Posterior cingulate gyrus (tissue), 11 donors: ENCODE measurements at places on chromosomes 1 and 21.

- no peak for DNase-seq
Measured at GRCh38 chr1:4214826-4215225, 314.8 kb upstream of the C1orf174 start.

- DNase-seq = no peak
Measured at GRCh38 chr1:184813528-184814089, 59.0 kb upstream of the EDEM3 start.

- DNase-seq = no peak
Measured at GRCh38 chr1:10939654-10940450, 72.6 kb upstream of the TARDBP start.

GRCh38 chr1:13763991-13764390 lies 64.0 kb downstream of the PRDM2 start:
- DNase-seq = no peak

- DNase-seq = no peak
Measured at GRCh38 chr1:60108196-60108595, 34.6 kb upstream of the C1orf87 start.

- DNase-seq = no peak
Measured at GRCh38 chr1:35505911-35506798, 51.0 kb downstream of the KIAA0319L start.

DNA sequence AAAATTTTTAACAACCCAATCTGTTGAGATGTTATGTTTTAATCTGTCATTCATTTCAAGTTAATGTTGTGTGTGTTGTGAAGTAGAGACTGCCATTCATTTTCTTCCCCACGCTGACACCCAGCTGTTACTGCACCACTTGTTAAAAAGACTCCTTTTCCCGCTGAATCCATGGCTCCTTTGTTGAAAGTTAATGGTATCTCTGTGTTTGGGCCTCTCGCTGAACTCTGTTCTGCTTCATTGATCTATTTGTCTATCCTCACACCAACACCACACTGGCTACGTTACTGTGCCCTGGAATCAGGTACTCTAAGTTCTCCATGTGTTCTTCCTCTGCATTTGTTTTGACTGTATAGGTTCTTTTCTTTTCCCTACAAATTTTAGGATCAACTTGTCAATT lies 58.2 kb downstream of the PDE9A start:
- DNase-seq = no peak

GRCh38 chr1:35394386-35394785 lies 125.9 kb downstream of the ZMYM4 start:
- no peak for DNase-seq

DNA sequence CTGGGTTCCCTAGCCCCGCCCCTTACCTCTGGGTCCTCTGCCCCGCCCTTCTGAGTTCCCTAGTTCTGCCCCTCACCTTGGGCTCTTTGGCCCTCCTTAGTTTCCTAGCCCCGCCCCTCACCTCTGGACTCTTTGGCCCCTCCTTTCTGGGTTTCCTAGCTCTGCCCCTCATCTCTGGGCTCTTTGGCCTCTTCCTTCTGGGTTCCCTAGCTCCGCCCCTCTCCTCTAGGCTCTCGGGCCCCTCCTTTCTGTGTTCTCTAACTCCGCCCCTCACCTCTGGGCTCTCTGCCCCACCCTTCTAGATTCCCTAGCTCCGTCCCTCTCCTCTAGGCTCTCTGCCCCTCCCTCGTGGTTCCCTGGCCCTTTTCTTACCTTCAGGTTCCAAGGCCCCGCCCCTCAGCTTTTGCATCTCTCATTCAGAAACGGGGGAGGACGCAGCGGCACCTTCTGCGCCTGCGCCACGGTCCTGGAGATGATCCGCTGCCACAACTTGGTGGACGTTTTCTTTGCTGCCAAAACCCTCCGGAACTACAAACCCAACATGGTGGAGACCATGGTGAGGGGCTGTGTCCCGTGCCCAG lies 88.5 kb downstream of the PTPRU start:
- DNase-seq = no peak

- DNase-seq = no peak
Measured at GRCh38 chr1:175034775-175035174, 11.6 kb upstream of the MRPS14 start.

DNA sequence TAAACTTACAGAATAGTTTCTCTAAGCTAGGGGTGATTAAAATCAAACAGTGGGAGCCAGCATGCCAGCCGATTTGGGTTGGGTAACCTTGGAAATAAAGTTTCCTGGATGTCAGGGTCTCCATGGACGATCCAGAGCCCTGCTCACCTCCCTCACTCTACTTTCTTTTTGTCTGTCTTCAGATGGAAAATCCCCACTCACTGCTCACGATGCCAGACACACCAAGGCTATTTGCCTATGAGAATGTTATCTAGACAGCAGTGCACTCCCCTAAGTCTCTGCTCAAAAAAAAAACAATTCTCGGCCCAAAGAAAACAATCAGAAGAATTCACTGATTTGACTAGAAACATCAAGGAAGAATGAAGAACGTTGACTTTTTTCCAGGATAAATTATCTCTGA lies 13.9 kb downstream of the SLAMF7 start:
- DNase-seq = no peak

GRCh38 chr1:36322786-36323635 lies 434 bp downstream of the EVA1B start:
- peak; percentile 77 for DNase-seq

- DNase-seq = no peak
Measured at GRCh38 chr1:186828611-186829454, at the start of gene PLA2G4A. TSS of gene PLA2G4A (plus strand) at chr1:186828949. CDS start at chr1:186854355, 25,406 bp downstream.

- no peak for DNase-seq
Measured at GRCh38 chr1:180953291-180954004, 40.8 kb downstream of the KIAA1614 start.

DNA sequence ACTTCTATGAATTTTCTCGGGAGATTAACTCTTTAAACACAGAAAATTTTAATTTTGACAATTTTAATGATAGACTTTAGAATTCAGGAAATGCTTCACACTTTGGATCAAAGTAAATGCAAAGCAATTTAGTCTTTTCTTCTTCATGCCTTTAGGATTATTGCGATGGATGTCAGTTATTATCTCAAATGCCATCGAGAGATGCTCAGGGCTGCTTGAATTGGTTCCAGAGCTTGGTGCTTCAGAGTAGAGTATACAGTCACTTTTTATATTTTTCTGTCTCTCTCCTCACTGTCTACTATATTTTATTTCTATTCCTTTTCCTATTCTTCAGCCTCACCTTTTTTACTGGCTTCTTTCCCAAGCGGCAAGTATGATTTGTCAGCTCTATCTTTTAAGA lies 59.2 kb downstream of the C1orf21 start:
- DNase-seq = no peak

DNA sequence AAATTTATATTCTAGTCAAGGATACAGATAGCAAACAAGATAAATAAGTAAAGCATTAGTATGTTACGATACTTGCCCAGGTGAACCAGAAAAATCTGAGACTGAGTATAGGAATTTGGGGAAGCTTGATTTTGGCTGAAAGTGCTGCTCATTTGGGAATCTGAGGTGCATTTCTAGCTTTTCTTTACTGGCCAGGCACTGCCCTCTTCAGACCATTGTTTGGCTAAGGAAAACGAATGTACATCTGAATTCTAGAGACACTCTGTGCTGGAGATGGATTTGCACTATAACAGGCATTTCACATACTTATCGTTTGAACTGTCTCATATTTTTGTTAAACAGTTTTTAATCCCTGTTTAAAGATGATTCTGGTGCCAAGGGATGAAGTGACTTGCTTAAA lies 23.4 kb downstream of the ARID1A start:
- DNase-seq = no peak

GRCh38 chr1:8325771-8326170 lies 7.9 kb downstream of the SLC45A1 start:
- no peak for DNase-seq

DNA sequence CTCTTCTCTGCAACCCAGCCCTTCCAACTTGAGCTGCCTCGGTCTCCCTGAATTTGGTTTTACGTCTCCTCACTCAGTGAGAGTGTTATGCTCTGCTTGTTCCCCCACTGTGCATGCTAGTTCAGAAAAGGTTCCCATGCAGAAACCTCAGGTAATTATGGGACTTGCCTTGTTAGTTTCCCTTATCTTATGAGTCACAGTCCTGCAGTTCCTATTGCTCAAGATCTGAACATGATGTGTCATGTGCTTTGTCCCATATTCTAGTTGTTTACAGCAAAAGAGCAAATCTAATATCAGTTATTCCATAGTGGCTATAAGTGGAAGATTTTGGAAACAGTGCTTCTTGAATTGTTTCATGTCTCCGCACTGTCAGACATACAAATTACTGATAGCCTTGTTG lies 74.4 kb downstream of the DUSP10 start:
- DNase-seq = no peak

DNA sequence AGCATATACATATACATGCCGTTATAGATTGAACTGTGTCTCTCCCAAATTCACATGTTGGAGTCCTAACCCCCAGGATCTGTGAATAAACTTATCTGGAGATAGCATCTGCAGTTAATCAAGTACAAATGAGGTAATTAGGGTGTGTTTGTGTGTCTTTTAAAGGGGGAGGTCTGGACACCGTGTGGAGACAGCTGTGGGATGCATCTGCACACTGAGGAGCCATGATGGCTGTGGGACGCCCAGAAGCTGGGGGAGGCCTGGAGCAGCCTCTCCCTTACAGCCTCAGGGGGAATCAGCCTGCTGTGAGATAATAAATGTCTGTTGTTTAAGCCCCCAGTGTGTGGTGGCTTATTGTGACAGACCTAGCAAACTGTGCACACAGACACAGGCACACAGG lies 51.8 kb upstream of the COL18A1 start:
- no peak for DNase-seq

DNA sequence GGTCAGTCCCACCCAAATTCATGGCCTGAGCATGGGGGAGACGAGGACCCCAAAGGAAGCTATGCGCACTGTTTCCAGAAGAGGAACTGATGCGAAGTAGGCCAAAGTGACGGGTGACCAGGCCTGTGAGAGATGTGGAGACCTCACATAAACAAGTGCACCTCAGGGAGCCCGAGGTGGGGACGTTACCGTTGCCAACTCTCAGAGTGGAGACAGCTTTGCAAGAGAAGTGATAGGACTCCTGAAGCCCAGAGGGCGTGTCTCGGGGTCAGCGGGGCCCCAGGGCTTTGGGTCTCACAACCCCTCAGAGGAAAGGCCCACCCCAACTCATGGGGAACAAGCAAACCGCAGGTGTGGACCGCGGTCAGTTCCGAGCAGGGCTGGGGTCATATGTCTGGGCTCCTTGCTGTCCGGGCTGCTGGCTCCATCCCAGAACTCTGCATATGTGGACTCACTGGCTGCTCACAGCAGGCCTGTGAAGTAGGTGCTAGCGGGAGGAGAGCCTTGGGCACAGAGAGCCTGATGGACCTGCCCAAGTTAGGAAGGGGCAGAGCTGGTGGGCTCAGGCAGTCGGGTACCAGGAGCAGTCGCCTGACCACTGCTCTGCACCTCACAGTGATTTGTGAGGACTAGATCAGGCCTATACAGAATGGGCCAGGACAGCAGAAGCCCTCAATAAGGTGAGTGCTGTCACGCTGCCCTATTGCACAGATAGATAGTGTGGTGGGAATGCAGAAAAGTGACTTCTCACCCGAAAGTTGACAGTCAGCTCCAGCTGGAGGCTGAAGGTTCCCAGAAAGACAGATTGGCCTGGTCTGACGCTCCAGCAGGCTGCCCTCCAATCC lies 26.2 kb downstream of the STUM start:
- DNase-seq = no peak

GRCh38 chr1:10232163-10232562 lies 21.8 kb downstream of the KIF1B start:
- DNase-seq = no peak

DNA sequence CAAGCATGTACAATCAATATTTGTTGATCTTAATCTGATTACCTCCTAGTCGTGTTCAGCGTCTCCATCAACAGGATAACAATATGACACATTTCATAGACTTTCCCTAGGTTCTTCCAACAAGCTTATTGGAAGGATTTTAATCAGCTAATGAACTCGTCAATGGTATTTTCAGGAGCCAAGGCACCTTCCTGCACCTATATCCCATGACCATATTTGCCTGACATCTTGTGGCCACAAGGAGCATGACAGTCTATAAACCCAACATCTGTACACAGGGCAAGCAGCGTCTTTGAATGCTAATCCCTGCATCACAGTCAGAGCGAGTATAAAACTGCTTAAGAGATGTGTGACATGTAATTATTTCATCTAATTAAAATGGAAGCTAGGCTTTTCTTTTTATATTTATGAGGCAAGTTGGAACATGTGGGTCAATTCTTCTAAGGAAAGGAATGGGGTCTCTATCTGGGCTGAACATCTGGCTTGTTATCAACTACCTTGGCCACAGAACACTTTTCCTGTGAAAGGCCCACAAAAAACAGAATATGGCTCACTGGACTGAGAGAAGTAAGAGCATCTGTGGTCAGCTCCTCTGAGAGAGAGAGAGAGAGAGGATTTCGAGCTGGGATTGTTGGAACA lies 388.8 kb downstream of the NTNG1 start:
- DNase-seq = no peak

DNA sequence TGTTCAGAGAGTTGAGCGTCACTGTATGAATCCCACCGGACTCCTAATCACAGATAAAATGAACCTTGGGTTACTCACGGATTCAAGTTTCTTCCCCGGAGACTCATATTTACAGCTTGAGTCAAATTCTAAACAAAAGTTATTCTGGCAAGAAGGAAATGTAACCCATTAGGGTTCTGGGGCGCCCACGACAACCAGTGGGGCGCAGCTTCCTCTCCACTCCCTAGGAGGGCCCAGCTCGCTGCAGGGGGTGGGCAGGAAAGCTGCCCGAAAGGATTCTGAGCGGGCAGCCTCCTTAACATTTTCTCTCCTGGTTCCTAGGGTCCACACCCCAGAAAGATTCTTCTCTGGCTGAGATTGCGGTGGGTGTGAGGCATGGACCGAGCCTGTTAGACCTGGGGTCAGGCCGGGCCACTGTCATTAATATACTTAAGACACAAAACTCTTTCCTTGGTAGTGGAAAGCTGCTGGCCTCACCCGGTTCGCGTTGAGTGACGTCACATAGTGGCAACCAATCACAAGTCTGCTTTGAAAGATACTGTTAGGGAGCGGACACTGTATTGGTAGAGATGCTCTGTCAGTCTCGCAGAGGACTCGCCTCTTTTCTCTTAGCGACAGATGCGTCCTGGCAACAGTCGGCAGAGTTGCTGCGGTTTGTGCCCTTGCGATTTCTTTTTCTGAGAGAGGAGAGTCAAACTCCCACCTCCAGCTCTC lies 13.6 kb upstream of the MCOLN3 start:
- DNase-seq = peak; percentile 85

- DNase-seq = no peak
Measured at GRCh38 chr21:33247599-33247998, 17.9 kb downstream of the IFNAR2 start.

DNA sequence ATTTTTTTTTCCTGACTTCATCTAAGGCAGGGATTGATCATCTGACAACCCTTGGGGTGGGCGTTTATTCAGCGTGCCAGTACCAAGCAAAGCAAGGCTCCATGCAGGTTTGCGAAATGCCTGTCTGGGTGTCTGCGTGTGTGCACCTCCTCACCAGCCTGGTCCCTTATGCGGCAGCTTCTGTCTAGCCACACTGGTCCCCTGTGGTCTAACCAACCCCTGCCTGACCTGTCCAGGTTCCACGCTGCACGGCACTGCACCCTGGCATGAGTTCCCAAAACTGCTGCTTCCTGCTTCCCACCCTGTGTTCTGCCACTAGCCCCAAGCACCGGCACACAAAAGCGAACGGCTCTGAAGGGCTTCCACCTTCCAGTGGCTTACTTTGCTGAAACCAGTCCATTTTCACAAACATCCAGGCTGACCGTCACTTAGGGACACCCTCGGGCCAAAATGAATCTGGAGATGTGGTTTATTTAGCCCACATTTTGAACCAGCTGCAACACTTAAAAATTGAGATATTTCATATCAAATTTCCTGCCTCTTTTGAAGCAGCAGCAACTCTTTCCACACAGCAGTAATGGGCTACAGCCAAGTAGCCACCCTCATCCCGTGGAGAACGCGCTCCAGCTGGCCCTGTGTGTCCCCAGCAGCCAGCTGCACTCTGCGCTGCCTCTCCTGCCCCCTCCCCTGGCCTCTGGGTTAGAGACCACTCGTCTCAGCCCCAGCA lies 55.7 kb downstream of the HLCS start:
- no peak for DNase-seq
